ENCODE measurements at places on chromosomes 3 and 15.

- DNase-seq = no peak
Measured at GRCh38 chr15:41825572-41826535, 2.0 kb upstream of the JMJD7 start.

- no peak for DNase-seq
Measured at GRCh38 chr15:80942746-80943565, 46.7 kb downstream of the MESD start.

- DNase-seq = no peak
Measured at GRCh38 chr15:65936282-65936681, 67.0 kb downstream of the RAB11A start.

DNA sequence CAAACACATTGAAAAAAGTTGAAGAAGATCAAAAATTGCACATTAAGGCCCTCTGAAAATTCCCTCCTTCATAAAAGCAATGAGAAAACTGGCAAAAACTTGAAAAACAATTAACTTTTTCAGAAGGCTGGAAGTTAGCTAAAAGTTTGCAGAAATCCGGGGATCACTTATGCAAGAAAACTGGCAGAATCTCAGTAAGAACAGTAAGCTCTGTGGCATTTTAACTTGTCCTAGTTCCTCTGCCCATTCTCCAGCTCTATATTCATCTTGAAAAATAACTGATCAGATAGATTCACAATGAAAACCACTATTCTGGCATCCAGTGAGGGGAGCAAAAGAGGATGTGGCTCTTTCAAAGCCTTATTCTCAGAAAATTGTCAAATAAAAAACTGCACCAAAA, 566.8 kb downstream of the NTRK3 start:
- DNase-seq = peak; percentile 10

GRCh38 chr3:190384309-190384756, 3.6 kb upstream of the CLDN16 start:
- DNase-seq = no peak

GRCh38 chr15:98126326-98127085, 166.0 kb downstream of the ARRDC4 start:
- no peak for DNase-seq

GRCh38 chr3:196843435-196844110, 24.1 kb upstream of the SENP5 start:
- DNase-seq = no peak

- DNase-seq = no peak
Measured at GRCh38 chr3:81554801-81555200, 206.6 kb downstream of the GBE1 start.

DNA sequence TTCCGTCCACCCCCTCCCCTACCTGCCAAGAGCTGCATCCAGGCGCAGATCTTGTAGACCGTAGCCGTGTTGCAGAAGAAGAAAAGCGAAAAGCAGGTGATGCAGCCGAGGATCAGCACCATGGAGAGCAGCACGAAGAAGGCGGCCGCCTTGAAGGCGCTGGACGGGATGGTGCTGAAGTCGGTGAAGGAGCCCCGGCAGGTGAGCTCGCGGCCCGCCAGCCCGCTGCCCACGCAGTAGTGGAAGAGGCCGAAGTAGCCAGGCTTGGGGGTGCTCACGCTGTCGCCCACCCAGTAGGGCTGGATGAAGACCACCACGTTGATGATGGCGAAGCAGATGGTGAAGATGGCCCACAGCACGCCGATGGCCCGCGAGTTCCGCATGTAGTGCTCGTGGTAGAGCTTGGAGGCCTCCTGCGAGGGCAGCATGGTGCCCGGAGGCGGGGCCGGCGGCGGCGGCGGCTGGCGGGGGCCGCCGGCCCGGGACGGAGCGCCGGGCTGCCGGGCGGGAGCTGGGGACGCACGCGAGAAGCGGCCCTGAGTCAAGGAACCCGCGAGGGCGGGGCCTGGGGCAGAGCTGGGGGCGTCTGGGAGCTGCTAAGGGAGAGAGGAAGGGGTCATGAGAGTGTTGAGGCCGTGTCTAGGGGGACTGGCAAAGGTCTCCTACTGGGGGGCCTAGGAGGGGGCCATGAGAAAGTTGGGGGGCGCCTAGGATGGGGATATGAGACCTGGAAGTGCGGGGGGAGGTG, 1.2 kb downstream of the LHFPL4 start:
- DNase-seq = peak; percentile 8

DNA sequence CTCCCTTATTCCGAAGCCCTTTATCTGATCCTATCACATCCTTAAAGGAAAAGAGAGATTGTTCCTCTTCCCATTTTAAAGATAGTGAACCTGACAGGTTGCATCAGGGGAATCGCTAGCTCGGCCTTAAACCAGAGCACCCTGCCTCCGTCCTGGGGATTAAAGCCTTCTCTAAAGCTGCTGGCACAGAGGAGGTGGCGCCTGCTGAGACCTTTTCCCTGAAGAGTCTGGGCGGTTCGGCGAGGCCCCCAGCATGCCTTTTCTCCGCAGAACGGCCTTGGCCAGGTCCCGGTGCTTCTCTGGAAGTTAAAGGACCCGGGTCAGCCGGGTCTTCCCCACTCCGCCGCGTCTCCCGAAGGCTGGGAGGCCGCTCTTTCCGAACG, 593 bp downstream of the FAM219B start:
- no peak for DNase-seq

- no peak for DNase-seq
Measured at GRCh38 chr15:78044407-78045155, 32.9 kb downstream of the TBC1D2B start.

GRCh38 chr3:49611291-49611690, 57.0 kb downstream of the BSN start:
- DNase-seq = no peak

- no peak for DNase-seq
Measured at GRCh38 chr15:35062738-35063099, 22.4 kb downstream of the NANOGP8 start.

GRCh38 chr15:87326269-87326668, 930.3 kb downstream of the NTRK3 start:
- no peak for DNase-seq

GRCh38 chr3:102449341-102449740, 14.5 kb downstream of the ZPLD1 start:
- no peak for DNase-seq

- no peak for DNase-seq
Measured at GRCh38 chr3:6861625-6862000, 698 bp downstream of the GRM7 start.

DNA sequence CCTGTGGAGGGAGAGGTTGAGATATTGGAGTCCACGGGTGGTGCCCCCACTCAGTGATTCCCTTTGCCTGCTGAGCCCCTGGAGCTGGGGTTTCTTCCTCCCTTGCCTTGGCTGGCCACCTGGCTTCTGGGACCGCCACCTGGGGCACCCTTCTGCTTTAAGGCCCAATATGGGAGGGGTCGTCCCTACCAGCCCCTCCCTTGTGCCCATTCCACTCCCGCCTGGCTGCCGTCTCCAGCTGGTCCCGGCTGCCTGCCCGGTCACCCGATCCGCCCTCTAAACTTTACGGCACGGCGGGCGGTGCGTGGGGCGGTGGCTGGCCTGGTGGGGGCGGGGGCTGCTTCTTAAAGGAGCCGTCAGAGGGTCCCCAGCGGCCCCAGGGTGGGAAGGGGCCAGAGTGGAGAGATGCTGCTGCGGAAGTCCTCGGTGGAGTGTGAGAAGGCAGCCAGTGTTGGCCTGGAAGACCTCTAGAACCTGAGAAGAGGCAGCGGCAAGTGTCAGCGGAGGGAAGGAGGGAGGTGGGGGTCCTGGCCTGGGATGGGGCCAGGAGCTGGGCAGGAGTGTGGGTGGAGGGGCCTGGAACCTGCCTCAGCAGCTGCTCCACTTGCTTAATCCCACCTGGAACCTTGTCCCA, 1.6 kb upstream of the SEMA3B start:
- DNase-seq = no peak

DNA sequence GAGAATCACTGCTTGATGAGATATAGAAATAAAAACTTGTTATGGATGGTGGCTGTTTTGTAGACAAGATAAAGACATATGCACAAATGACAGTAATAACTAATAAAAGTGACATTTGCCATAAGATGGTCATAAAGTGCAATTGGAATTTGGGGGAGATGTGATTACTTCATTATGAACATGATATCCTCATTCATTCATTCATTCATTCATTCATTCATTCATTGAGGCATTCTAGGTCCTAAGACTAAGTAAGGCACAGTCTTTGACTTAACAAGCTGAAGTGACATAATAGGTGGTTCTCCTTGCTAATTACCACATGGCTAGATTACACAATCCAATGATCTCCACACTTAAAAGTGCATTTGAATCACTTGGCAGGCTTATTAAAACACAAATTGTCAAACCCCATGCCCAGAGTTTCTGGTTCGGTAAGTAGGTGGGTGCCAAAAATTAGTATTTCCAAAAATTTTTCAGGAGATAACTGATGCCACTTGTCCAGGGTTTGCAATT, 18.9 kb downstream of the RAP2B start:
- DNase-seq = no peak

GRCh38 chr3:15633766-15634598, 32.4 kb downstream of the BTD start:
- no peak for DNase-seq

DNA sequence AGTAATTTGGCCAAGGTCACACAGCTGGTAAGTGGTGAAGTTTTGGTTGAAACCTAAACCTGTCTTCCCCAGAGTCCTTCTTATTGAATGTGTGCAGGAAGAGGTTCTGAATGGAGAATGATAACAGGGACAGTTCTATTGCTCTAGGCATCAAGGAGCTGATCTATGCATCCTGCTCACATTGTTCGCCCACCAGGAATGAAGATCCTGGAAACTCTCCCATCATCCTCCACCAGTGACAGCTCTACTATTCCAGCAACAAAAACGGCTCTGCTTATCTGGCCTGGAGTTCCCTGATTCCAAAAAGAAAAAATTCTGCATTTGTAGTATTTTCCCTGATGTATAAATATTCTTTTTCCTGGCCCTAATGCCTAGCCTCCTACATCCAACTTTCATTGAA, 16.4 kb upstream of the TNFAIP8L3 start:
- no peak for DNase-seq

DNA sequence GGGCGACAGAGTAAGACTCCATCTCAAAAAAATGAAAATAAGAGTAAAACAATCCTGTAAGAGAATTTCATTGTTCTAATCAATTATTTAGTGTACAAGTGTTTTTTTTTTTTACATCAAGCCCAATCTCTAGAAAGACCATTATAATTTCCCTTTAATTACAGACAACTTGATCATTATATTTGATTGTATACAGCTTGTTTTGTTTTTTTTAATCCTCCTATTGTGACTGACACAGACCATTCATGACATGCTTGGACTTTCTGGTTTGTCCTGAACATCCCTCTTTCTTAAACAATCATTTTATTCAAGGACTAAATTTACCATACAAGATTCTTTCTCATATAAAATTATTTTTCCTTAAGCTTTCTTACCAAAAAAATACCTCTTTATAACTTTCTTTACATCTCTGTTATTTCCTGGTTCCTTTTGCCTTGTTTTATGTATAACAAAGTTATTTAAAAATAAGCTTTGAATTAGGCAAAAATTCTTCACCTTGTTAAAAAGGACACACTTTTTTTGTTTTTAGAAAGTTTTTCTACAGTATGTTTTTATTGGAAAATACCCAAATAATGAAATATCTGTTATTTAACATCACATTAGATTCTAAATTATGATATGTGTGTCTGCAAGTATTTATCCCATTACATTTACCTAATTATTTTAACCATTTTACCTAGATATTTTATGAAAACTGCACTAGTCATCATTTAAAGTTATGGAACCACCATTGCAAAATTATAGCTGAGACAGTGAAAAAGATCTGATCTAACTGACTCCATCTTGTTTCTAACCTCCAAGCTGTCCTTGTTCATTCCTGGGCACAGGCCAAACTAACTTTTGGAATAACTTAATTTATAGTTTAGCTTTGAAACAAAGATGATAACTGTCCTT, 26.1 kb upstream of the GFM1 start:
- DNase-seq = no peak

DNA sequence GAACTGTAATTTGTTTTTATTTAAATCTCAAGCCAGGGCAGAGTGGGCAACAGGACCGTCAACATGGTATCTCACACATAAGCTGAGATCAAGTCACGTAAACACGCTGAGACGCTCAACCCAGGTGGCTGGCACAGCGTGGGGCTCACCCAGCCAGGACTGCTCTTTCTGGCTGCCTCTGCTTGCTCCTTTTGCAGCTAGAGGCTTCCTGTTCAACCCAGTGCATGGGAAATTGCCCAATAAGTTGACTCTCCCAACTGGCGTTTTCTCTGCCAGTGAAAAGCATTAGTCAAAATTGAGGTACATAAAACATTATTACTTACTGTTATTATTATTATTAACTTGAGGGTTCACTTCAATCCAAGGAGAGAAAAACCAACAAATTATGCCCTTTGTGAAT, 398.1 kb downstream of the NR2F2 start:
- DNase-seq = no peak

DNA sequence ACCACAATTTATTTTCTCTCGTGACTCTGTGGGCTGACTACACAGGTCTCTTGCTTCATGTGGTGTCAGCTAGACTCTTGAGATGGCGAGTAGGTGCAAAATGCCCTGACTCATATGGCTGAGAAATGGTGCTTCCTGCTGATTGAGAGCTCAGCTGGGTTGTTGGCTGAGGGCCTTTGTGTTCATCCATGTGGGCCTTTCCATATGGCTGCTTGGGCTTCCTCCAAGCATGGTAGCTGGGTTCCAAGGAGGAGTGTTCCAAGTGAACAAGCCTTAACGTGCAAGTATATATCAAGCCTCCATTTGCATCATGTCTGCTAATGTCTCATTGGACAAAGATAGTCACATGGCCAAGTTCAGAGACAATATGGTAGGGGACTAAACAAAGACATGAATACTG, 164.0 kb downstream of the PDCD6IP start:
- no peak for DNase-seq

DNA sequence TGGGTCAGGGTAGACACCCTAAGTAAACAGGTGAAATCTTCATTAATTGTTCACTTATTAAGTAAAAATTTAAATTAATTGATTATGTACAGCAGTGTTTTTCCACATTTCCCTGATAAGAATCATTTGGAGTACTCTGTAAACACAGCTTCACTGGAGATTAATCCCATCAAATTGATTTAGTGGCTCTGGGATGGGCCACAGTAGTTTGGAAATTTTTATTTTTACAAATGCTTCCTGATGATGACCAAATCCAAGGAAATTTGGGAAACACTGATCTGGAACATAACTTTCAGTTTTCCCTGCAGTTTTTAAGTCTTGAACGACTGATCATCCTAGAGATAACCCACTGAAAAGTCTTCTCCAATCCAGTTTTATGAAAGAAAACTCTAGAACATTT, 18.8 kb upstream of the RPLP1 start:
- DNase-seq = no peak

GRCh38 chr3:194588236-194588635, 45.0 kb downstream of the TMEM44 start:
- DNase-seq = no peak

DNA sequence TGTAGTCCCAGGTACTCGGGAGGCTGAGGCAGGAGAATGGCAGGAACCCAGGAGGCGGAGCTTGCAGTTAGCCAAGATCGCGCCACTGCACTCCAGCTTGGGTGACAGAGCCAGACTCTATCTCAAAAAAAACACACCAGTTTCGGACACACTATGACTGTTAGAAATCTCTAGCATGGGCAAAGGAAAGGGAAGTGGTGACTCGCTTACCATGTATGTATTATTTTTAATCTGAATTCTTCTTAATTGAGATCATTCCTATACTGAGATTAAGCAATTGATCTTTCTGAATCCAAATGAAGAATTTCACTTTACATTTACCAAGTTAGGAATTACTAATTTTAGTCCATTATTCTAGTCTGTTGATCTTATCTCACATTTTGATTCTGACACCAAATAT, 459.2 kb upstream of the ALCAM start:
- peak; percentile 66 for DNase-seq
